ENCODE measurements at places on chromosomes 2 and 18.

DNA sequence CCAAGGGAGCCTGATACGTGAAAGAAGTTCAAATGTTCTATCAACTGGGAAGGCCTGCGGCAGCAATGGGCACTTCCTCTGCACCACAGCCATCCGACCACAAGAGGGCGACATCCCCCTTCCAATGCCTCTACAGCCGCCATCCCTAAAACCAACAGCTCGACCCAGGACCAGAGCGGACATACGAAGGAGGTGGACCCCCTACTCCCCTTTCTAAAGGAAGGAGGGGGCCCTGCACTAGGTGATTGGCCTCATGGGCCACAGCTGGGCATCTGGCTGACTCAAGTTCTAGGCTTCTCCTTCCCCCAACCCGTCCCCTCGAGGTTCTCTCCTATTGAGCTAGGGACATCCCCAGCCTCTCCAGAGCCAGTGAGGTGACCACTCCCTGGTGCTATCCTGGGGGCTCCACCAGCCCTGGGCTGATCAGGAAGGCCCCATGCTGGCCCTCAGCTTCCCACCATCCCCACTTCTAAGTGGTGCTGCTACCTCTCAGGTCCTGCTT is 217.2 kb downstream of the TNS1 start:
- DNase-seq: peak; percentile 85

- DNase-seq: no peak
Observed at GRCh38 chr18:2792395-2792794, 54.4 kb upstream of the EMILIN2 start.

DNA sequence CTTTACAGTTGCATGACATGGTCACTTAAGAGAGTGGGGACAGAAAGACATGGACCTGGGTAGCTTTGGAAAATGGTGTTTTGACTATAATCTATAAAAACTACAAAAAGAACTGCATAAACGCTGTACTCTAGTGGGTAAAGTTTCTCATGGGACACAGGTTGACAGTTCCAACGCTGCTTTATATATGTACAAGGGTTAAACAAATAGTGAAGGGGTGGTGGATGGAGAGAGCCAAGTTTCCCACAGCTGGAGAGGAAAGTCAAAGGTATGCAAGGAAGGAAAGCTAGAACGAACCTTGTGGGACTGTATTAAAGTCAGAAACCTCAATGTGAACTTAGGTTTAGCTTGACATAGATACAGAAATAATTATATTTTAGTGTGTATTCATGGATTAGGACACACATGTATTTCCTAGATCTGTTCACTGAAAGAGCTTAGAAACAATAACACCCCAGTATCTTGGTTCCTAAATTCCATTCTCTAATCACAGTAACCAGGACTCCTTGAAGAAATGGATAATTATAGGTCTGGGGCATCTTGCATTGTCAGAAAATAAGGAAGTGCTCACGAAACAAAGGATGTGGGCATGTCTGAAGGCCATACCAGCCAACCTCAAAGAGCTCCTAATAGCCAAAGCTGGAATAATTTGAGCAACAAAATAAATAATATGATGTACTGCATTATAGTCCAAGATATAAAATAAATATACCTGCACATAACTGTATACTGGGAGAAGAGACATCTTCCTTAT is 28.8 kb downstream of the TANC1 start:
- no peak for DNase-seq

GRCh38 chr18:23088310-23088709 is 47.0 kb upstream of the CABLES1 start:
- no peak for DNase-seq

- no peak for DNase-seq
Observed at GRCh38 chr18:74709452-74709851, 111.8 kb downstream of the ZNF407 start.

DNA sequence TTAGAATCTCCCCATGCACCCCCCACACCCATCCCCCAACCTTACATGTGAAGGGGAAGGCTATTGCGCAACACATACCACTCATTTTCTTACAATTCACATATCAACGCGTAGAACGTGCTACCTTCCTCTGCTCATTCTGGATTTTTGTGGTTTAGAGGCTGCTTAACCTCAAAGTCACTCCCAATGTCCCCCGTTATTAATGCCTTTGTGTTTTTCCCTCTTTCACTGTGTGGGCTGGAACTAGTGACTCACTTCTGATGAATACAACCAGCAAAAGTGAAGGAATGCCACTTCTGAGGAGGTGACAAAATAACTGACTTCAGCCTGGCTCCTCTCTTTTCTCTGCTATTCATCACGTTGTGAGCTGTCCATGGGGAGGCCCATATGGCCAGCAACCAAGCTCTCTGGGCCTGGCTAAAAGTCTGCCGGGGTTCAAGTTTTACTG is 342.5 kb upstream of the NXPH2 start:
- peak; percentile 32 for DNase-seq

GRCh38 chr2:16650287-16651249 is 15.1 kb downstream of the CYRIA start:
- peak; percentile 21 for DNase-seq

DNA sequence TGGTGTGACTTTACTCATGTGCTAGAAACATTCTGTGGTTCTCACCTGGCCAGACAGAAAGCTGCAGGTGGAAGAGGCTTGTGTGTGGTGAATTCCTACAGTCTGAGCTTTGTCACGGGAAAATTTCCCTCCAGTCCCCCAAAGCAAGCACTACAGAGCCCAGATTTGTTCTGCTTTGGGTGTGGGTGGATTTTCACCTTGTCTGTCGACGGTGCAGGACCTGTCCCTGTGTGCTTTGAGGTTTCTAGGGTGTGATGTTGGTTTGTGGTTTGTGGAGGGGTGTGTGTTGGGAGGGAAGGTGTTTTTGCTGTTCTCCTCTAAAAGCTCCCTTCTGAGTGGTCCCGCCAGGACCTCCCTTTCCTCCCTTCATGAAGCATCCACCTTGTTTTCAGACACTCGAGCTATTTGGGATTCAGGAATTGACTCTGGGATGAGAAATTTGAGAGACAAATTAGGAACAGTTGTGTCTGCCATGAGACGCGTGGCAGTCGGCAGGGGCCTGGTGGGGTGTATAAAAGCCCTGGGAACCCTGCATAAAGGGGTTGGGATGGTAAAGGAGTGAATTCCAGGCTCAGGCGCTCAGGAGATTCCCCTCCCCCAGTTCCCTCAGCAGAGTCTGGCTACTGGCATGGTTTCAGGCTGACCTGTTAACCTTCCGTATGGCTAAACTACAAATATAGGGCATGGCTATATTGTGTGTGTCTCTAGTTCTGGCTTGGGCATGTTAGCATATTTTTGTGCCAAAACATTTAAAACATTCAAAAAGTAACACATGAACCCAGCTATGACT is 65.5 kb downstream of the DGKD start:
- DNase-seq: no peak

DNA sequence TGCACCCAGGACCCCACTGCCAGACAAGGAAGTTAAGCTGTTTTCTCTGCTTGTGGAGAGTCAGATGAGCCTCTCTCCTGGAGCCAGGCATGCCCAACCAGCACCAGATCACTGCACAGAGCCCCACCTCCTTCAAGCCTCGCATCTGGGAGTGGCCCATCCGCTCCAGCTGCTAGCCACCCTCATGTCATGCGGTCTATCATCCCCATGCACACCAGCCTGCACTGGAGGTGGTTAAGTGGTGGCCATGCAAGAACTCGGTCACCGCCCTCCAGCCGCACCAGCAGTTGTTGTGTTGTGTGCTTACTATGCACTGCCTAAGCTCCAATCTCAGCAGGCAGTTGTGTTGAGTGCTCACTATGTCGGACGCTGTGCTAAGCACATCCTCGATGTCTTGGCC is 177.9 kb upstream of the SLC14A2 start:
- DNase-seq: no peak

GRCh38 chr2:56299171-56299691 is 115.4 kb downstream of the CCDC85A start:
- no peak for DNase-seq

DNA sequence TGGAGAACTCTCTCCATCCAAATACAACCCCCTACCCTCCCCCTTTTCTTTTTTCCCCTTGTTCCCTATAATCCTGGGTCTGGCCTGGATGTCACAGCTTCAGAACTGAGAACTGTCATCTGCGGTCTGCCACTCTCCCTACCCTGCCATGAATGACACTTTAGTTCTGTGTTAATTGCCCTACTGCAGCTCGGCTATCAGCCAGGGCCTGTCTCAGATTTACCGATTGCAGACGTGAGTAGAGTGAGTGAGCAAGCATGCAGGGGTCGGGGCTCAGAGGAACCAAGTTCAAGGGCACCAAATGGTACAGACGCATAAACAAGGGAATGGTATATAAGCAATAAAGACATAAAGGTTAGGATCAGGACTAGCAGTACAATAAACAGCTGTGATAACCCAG is 967.8 kb downstream of the BCL11A start:
- no peak for DNase-seq

- no peak for DNase-seq
Observed at GRCh38 chr2:497770-498492, 179.3 kb downstream of the TMEM18 start.

DNA sequence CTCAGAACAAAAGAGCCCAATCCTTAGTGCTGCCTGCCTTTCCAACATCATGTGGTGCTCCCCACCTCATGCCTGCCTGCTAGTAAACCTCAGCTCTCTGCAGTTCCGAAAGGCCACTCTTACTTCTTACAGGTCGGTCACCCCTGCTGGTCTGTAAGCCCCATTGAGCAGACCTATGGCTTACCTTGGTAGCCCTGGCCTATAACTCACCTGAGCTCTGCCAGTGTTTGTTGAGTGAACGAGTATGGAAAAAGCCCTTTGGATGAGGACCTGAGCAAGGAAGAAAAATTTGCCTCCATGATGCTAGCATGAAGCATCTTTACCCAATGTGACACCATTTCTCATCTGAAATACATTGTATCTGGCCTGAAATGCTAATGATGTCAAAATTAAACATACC is 83.3 kb downstream of the LIPG start:
- DNase-seq: no peak

All from Calu3 (cell line).